ENCODE measurements at places on chromosomes 7 and 10. TPM values are rescaled to one million over a fixed set of nuclear protein-coding genes. Genes with fewer than 3 reads are reported as not detected.

DNA sequence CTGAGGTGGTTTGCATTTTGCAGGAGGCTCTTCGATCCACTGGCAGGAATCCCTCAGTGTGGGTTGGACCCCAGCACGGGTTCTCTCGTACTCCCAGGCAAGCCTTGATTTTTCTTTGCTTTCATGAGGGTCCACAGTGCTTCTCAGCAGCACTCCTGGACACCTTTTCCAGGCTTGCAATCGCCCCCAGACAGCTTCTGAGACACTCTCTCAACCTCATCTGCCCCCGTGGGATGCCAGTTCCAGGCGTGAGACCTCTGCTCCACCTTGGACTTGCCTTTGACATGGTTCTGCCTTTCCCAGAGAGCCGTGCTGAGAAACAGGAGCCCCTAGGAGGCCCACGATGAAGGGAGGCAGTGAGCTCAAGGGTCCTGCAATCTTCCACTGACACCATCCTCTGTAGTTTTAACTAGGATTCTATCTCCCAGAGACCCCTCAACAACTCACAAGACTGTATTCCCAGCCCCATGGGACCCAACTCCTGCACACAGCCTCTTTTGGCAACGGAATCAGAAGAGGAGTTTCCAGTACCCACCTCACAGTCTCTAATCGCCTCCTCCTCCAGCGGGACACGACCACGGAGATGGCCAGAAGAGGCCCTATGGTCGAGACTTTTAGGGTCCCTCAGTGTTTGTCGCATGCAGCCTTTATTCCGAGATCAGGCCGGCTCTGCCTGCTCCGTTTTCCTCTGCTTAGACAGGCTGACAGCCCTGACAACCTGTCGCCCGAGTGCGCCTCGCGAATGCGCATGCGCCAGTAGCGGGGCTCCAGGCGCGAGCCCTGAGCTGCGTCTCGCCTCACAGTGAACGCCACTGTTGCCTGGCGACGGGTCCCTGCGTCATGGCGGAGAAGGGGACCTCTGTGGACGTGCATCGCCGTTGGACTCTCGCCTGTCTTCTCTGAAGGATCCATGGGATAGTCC, 26.0 kb upstream of the ZNF273 start:
- DNase-seq: peak; percentile 21

GRCh38 chr10:132146941-132147915, 39.5 kb upstream of the DPYSL4 start:
- DNase-seq: peak; percentile 1

- DNase-seq: no peak
Observed at GRCh38 chr7:114508086-114508485, 93.5 kb downstream of the FOXP2 start.

The PLEKHS1 gene
- 12.2 TPM for total RNA-seq

DNA sequence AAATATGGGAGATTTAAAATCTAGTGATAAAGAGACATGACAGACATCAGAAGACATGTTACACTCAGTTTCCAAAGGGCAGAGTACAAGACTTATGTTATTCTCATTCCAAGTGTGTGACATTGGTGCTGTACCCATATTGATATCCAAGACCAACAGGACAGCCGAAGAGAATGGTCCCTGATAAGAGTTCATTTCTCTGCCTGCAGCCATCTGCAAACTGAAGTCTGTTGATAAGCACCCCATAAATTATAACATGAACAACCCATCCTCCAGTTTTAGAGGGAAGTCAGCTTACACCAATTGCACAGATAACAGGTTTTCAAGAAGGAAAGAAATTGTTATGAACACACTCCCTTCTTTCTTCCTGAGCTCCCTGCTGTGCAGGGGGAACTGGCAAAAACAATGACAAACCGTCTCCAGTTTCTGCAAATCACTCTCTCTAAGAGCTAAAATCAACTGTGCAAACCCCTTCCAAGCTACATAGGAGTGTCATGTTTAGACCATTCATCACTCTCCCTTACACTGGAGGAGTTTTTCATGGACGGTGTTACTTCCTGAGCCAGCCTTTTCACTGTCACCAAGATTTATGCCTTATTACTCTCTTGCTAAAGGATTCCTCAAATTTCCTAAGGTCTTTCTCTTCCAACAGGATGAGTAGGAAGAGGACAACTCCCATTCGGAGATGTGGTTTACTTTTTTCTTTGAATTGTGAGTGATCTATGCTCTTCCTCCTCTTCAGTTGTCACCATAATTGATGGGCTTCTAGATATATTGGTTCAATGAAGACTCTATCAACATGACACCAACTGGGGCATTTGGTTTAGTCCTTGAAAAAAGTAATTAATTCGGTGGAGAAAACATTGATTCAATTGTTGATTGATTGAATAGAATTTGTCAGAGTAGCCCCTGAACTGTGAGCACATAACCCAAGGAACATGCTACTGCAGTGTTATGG, 80.3 kb upstream of the FAM171A1 start:
- DNase-seq: no peak

GRCh38 chr10:103145046-103145445, 48.0 kb downstream of the NT5C2 start:
- DNase-seq: no peak

Measured in left colon (tissue), 2 donors.